ENCODE measurements at places on chromosomes 3 and 15.

GRCh38 chr3:178184833-178185232, 351.4 kb upstream of the KCNMB2 start:
- no peak for DNase-seq

GRCh38 chr15:37940876-37941275, 6.4 kb downstream of the TMCO5A start:
- no peak for DNase-seq

DNA sequence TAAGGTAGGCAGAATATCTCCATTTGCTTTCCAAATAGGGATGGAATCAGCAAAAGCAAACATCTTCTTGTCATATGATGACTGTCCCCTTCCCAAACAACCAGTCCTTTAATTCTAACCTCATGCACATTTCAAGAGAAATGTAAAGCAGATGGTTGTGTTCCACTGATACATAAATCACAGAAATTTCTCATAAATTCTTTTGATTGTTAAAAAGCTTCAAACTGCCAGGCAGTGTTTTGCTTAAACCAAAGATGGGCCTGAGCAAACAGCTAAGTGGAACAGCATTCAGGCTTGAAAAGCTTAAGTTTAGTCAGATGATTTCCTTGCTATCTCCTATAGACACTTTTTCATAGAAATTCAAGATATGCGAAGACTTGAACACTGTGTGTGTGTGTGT, 74.3 kb upstream of the SOX2 start:
- DNase-seq, result no peak

DNA sequence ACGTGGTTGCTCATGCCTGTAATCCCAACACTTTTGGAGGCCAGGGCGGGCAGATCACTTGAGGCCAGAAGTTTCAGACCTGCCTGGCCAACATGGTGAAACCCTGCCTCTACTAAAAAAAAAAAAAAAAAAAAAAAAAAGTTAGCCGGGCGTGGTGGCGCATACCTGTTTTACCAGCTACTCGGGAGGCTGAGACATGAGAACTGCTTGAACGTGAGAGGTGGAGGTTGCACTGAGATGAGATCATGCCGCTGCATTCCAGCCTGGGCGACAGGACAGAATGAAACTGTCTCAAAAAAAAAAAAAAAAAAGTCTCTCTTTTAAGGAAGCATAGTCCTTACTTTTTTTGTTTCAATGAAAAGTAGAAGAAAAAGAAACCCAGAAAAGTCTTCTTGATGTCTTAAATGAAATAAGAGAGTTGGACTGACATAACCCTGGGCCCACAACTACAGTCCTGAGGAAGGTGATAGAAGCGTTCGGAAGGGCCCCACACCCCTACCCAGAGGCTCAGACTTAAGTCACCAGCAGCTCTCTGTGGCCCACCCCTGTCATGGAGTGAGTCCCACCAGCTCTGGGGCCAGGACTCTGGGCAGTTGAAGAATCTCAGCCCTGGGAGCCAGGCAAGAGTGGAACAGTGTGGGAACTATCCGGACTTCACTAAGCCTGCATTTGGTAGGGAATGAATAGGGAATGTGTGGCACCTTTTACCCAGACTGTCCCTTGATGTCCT, 2.6 kb downstream of the NME9 start:
- no peak for DNase-seq

GRCh38 chr15:49423901-49424550, 984 bp downstream of the FGF7 start:
- DNase-seq, result no peak

- DNase-seq, result no peak
Measured at GRCh38 chr3:123807820-123808219, 76.3 kb downstream of the MYLK start.

DNA sequence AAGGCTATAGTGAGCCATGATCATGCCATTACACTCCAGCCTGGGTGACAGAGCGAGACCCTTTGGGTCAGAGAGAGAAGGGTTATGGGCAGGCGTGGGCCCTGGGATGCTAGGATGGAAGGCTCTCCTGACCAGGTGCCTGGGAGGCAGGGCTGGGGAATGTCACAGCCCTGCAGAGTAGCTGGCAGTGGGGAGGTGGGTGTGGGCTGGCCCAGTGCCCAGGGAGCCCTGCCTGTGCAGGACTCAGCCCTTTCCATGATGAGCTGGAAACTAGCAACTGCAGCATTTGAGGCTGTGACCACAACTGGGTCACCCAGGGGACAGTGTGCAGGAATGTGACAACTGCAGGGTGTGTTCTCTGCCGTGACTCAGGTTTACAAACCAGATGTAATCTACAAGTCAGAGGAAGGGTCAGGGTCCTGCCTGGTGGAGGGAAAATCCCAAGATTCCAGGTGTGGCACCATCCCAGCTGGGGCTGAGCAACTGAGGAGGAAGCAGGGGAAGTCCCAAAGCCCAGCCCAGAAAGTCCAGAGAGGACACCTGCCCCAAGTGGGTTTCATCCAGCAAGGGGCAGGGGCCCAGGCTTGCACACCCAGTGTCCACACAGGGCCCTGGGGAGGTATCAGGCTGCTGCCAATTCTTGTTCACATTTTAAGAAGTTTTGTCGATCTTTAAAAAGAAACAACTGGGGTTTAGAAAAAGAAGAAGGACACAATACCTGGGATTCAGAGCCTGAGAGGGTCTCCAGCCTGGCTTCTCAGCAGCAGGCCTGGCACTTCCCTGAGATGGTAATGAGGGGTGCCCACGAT, 45.5 kb downstream of the SLC28A1 start:
- DNase-seq, result peak; percentile 86

DNA sequence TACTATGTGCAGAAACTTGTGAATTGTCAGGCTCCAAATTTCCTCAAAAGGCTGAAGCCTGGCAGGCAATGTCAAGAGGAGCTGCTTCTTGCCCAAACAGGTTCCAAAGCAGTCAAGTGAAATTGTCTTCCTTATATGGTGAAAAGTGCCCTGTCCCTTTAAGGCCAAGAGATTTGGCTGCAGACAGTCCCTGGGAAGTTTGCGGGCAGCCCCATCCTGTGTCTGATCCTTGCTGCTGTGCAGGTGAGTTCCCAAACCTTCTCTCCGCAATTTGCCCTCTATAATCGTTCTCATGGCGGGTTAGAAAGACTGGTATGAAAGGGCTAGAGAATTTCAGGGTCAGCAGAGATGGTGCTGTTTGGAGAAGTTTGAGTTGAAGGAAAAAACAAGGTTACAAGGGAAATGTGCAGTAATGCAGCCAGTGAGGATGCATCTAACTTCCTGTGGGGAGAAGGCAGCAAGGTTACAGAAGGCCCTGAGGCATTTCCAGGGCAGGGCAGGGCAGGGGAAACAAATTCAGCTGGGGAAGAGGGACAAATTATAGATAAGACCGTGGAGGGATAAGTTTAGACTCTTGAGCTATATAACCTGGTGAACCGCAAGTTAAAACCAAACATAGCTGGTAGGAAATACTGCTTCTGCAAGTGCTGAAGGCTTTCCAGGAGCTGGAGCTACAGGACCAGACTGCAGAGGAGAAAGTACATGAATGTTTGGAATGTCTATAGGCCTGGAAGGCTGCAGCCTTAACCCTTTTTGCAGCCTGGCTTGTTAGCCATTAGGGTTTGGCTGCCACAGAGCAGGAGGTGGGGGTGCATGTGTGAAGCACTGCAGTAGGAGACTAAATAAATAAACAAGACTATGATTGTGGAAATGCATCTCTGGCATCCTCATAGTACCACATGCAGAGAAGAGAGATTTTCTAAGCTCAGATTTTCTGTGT, 256.2 kb upstream of the IL12A start:
- DNase-seq, result peak; percentile 56

DNA sequence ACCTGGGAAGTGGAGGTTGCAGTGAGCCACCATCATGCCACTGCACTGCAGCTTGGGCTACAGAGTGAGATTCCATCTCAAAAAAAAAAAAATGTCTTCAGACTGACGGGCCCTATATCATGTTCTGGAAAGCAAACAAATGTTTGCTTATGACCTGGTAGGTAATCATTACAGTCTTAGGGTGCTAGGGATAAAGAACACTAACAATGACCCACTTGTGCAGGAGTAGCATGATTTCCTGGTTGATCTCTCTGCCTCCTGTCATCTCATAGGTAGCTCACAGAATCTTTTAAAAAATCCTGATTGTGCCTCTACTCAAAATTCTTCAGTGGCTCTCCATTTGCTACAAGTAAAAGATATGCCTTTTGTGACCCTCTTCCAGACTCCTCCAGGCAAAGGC, 74.5 kb upstream of the TSPAN3 start:
- DNase-seq, result peak; percentile 3

GRCh38 chr3:21330293-21330692, 420.7 kb downstream of the ZNF385D start:
- DNase-seq, result peak; percentile 14

DNA sequence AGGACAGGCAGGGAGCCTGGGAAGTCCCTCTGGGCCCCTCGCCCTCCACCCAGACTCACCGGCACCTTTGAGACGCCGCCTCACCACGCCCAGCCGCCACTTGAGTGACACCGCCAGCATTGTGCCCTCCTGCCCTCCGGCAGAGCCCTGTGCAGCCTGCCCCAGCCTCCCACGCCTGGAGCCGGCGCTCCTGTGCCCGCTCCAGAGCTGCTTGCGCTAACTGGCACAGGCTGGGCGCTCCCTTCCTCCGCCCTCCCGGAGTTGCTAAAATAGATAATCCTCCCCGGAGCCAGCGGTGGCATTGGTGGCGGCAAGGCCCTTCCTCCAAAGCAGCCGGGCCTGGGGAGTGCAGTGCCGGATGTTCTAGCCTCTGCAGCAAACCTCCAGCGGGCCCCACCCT, 15.7 kb upstream of the GRIP2 start:
- DNase-seq, result no peak

DNA sequence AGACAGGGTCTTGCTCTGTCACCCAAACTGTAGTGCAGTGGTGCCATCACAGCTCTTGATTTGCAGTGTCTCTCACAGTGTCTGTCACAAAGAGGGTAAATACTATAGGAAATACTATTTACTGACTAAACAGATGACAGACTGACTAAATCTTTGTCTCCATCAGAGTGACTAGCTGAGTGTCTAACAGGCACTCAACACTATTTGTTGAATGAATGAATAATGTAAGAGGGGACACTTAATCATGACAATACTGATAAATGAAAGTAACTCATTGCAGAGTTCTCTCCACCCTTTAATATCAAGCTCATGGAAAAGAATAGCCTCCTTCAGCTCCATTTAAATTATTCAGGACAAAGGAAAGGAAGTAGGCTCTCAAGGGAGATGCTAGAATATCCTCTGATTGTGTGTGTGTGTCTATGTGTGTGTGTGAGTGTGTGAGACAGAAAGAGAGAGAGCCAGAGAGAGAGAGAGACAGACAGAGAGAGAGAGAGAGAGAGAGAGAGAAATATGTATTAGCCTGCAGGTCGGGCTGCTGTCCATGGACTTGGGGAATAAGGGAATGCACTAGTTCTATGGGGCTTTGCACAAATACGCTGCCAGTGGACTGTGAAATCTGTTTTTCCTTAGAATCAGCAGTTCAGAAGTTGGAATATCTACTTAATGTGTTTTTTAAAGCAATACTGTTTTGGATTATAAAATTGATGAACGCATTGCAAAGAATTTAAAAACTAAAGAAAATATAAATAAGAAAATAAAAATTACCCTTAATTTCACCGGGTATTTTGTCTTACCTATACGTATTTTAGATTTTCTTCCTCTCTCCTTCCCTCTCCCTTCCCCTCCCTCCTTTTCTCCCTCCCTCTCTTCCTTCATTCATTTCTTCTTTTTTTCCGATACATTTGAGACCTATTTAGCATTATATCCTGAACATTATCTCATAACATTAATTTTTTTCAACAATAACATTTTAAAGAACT, 132.9 kb upstream of the LRIG1 start:
- no peak for DNase-seq

DNA sequence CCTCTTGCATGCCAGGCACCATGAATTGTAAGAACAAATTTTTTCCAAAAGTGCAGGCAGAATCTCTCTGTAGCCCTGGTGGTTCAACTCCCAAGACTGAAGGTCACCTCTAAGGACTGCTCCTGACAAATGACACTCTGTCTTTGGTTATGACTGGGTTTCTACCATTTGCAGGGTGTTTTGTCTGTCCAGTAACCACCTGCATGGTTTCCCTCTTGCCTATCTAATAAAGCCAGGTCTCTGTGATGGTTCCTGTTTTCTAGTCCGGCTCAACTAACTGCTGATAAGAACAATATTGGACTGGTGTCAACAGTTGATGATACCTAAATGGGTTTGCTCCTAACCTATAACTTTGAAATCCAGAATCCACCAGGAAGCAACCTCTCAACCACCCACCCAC, 43.7 kb downstream of the ATP8B4 start:
- no peak for DNase-seq

DNA sequence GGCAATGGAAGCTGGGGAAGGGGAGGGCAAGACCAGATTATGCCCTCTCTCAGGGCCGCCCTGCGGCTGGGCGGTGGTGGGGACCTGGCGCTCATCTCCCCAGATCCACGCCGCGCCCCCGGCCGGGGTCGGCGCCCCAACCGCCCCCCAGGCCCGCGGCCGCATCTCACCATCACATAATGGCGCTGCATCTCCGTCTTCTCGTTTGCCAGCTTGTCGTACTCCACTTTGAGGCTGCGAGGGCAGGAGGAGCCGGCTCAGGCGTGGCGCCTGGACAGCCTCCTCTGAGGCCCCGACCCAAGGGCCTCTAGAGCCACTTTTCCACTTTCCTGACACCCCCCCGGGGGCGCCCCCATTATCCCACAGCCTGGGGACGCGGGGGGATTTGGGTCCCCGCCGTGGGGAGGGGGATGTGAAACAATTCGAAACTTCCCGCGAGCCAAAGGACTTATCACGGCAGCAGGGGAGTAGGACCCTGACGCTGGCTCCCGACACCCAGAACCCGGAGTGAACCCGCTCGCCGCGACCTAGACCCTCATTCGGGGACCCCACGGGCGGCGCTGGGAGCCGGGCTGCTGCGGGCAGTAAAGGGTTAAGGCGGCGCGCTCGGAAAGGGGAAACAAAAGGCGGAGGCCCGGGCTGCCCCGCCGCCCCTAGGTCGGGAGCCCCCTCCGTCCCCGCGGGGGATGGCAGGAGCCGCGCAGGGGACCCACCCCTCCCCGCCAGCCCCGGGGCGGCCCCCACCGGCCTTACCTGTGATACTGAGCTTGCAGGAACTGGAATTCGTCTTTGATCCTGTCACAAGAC, 2.1 kb downstream of the TLE3 start:
- DNase-seq, result peak; percentile 15

GRCh38 chr3:126570103-126570541, 11.4 kb upstream of the C3orf22 start:
- DNase-seq, result no peak

GRCh38 chr15:100172356-100173024, 169.3 kb downstream of the ADAMTS17 start:
- no peak for DNase-seq

GRCh38 chr3:138078901-138079344, 36.5 kb downstream of the DZIP1L start:
- DNase-seq, result peak; percentile 95

Data from LHCN-M2 (cell line).